ENCODE measurements at places on chromosomes 3 and 15. TPM values are rescaled to one million over a fixed set of nuclear protein-coding genes. Genes with fewer than 3 reads are reported as not detected.

- no peak overlapping the region for H3K27ac ChIP-seq
- H3K4me3 ChIP-seq = no peak overlapping the region
- no peak for DNase-seq
- peaks cover 22% of the 10 kb centered on the region for H3K4me1 ChIP-seq
Measured at GRCh38 chr15:69119683-69120395, 40.6 kb upstream of the GLCE start.

DNA sequence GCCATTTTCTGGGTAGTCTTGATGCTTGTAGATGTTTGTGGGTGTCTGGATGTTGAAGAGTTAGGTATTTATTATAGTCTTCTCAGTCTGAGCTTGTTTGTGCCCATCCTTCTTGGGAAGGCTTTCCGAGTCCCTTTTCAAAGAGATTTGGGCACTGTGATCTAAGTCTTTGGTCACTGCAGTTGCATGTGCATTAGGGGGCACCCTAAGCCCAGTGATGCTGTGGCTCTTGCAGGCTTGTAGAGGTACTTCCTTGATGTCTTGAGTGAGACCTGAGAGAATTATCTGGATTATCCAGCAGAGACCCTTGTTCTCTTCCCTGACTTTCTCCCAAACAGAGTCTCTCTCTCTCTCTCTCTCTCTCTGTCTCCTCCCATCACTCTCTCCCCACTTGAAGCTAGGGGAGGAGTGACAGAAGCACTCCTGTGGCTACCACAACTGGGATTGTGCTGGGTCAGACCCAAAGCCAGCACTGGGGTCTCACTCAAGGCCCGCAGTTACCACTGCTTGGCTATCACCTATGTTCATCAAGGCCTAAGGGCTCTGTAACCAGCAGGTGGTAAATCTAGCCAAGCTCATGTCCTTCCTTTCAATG, 68.5 kb downstream of the TMCO5A start:
- H3K27me3 ChIP-seq = no peaks in the 10 kb centered on the region
- no peaks in the 10 kb centered on the region for H3K4me1 ChIP-seq
- H3K4me3 ChIP-seq = no peak overlapping the region
- peak; percentile 89 for DNase-seq
- H3K27ac ChIP-seq = no peak overlapping the region
- H3K36me3 ChIP-seq = no peaks in the 10 kb centered on the region

- no peak overlapping the region for H3K27ac ChIP-seq
- no peak overlapping the region for H3K4me3 ChIP-seq
- H3K36me3 ChIP-seq = peaks cover 76% of the 10 kb centered on the region
- DNase-seq = no peak
- H3K27me3 ChIP-seq = no peaks in the 10 kb centered on the region
- no peaks in the 10 kb centered on the region for H3K4me1 ChIP-seq
Measured at GRCh38 chr3:31635545-31635944, 102.8 kb downstream of the STT3B start.

DNA sequence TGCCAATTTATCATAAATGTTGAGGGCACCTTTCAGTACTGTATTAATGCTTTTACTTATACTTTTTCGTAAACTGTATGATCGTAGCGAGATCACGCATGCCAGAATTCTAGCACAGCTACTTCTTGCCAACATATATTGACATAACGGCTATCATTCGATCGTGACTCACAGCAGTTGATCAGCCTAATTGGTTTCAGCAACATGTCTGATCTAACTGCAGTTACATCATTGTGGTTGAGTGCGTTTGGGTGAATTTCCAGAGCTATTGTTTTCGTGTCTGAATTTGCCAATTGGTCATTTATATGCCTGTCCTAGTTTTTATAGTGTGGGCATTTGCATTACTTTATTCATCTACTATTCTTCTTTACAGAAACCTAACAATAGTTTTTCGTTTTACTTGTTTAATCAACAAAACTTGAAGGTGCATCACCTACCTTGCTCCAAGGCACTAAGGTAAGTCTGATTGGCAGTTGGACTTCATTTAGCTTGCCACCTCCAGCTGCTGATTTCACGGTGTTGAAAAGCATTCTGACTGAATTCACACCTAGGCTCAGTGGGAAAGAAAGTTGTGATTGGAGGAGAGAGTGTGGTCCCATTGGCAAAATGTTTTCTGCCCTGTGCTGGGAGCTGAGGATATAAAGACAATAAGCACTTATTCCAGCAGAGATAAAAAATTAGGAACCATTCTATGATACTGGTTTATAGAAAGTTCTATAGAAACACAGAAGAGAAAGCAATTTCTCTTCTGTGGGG, 120.9 kb upstream of the RGMA start:
- H3K4me1 ChIP-seq = no peaks in the 10 kb centered on the region
- H3K36me3 ChIP-seq = no peaks in the 10 kb centered on the region
- H3K4me3 ChIP-seq = no peak overlapping the region

- no peaks in the 10 kb centered on the region for H3K27me3 ChIP-seq
- no peaks in the 10 kb centered on the region for H3K4me1 ChIP-seq
- DNase-seq = no peak
- no peak overlapping the region for H3K4me3 ChIP-seq
- H3K36me3 ChIP-seq = no peaks in the 10 kb centered on the region
Measured at GRCh38 chr3:166499636-166500035, 662.4 kb upstream of the BCHE start.

- peaks cover 10% of the 10 kb centered on the region for H3K4me1 ChIP-seq
- DNase-seq = peak; percentile 87
- H3K27me3 ChIP-seq = peaks cover 22% of the 10 kb centered on the region
- no peak overlapping the region for H3K27ac ChIP-seq
- peak overlapping the region; percentile 87 for H3K4me3 ChIP-seq
- no peaks in the 10 kb centered on the region for H3K36me3 ChIP-seq
Measured at GRCh38 chr15:60591496-60592370, 112.8 kb upstream of the ICE2 start.

GRCh38 chr3:176469694-176470205, 727.5 kb downstream of the TBL1XR1 start:
- H3K27ac ChIP-seq = no peak overlapping the region
- H3K27me3 ChIP-seq = no peaks in the 10 kb centered on the region
- no peaks in the 10 kb centered on the region for H3K4me1 ChIP-seq
- DNase-seq = no peak

DNA sequence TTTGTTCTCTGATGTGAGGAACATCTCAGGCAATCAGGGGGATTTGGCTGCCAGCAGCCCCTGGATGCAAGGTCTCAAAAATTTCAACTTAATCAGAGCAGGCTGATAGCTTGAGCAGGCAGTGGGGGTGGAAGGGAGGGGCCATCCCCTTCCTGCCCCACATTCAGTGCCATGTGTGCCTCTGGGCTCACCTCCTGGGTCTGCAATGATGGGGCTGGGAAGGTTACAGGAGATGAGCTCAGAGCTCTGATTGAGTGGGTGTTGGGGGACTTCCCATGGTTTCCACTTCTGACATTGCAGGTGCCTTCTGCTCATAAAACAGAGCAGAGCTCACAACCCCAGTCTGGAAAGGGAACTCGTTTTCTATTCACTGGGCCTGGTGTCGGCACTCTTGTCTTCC, 37.0 kb downstream of the PARP16 start:
- H3K4me1 ChIP-seq = peaks cover 9% of the 10 kb centered on the region
- DNase-seq = no peak
- H3K36me3 ChIP-seq = no peaks in the 10 kb centered on the region
- H3K4me3 ChIP-seq = no peak overlapping the region
- no peak overlapping the region for H3K27ac ChIP-seq

GRCh38 chr3:37765591-37766488, 95.8 kb upstream of the CTDSPL start:
- peaks cover 14% of the 10 kb centered on the region for H3K4me1 ChIP-seq
- H3K4me3 ChIP-seq = no peak overlapping the region
- no peaks in the 10 kb centered on the region for H3K27me3 ChIP-seq

DNA sequence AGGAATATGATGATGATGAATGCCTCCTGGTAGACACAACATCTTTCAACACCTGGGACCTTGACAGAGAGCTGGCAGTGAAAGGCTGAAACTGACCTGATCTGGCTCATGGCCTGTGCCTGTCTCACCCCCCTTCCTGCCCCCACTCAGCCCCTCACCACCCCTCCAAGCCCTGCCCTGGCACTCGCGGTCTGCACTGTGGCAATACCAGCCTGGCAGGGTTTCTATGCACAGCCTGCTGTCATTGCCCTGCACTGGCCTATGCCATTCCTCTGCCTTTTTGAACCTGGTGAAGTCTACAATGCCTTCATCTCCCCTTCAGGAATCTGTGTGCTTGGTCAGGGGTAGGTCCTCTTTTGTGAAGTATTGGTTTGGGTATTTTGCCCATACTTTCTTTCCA, 56.5 kb downstream of the ACAD9 start:
- H3K4me1 ChIP-seq = no peaks in the 10 kb centered on the region
- H3K27me3 ChIP-seq = peaks cover 7% of the 10 kb centered on the region
- DNase-seq = no peak

GRCh38 chr3:183481582-183481981, 53.2 kb upstream of the MCF2L2 start:
- peak; percentile 15 for DNase-seq
- no peaks in the 10 kb centered on the region for H3K27me3 ChIP-seq
- no peak overlapping the region for H3K4me3 ChIP-seq
- H3K4me1 ChIP-seq = peaks cover 16% of the 10 kb centered on the region
- H3K36me3 ChIP-seq = no peaks in the 10 kb centered on the region

IGF2BP2 gene
- total RNA-seq = 143 TPM

DNA sequence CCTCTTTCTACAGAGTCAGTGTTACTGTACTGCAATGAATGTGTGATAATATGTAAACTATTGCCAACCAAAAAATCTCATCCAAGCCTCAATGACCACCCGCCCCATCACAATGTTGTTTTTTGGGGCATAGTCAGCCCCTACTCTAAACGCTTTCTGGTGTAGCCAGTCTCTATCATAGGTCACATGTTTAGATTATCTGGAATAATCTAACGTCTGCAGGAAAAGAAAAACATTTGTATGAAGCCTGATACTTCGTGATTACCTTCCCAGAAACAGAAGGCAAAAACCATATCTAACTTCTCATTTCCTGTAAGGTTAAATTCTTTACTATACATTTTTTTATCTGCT, 1331.8 kb upstream of the GBE1 start:
- DNase-seq = no peak
- H3K4me1 ChIP-seq = no peaks in the 10 kb centered on the region
- no peaks in the 10 kb centered on the region for H3K27me3 ChIP-seq
- no peak overlapping the region for H3K4me3 ChIP-seq
- no peaks in the 10 kb centered on the region for H3K36me3 ChIP-seq
- no peak overlapping the region for H3K27ac ChIP-seq

CILP gene
- not detected for total RNA-seq

- H3K27me3 ChIP-seq = no peaks in the 10 kb centered on the region
- H3K4me1 ChIP-seq = no peaks in the 10 kb centered on the region
- no peak for DNase-seq
Measured at GRCh38 chr3:133620066-133620784, 41.5 kb downstream of the TOPBP1 start.

- no peak overlapping the region for H3K27ac ChIP-seq
- H3K27me3 ChIP-seq = peaks cover 20% of the 10 kb centered on the region
- no peak for DNase-seq
- no peak overlapping the region for H3K4me3 ChIP-seq
- H3K4me1 ChIP-seq = peaks cover 6% of the 10 kb centered on the region
- no peaks in the 10 kb centered on the region for H3K36me3 ChIP-seq
Measured at GRCh38 chr15:98120561-98120960, 160.1 kb downstream of the ARRDC4 start.

SOX2 gene
- total RNA-seq = 3.7 TPM

- H3K27ac ChIP-seq = no peak overlapping the region
- DNase-seq = peak; percentile 94
- H3K27me3 ChIP-seq = peaks cover 12% of the 10 kb centered on the region
- no peaks in the 10 kb centered on the region for H3K36me3 ChIP-seq
- peak overlapping the region; percentile 84 for H3K4me3 ChIP-seq
Measured at GRCh38 chr3:75906555-75907112, 121.3 kb upstream of the ZNF717 start.

GRCh38 chr15:31274496-31275330, 51.9 kb upstream of the KLF13 start:
- no peak overlapping the region for H3K27ac ChIP-seq
- peak; percentile 34 for DNase-seq
- H3K4me1 ChIP-seq = no peaks in the 10 kb centered on the region
- H3K27me3 ChIP-seq = no peaks in the 10 kb centered on the region
- H3K36me3 ChIP-seq = no peaks in the 10 kb centered on the region

GRCh38 chr3:139906418-139906817, 28.6 kb upstream of the CLSTN2 start:
- H3K27me3 ChIP-seq = no peaks in the 10 kb centered on the region
- H3K36me3 ChIP-seq = no peaks in the 10 kb centered on the region
- H3K27ac ChIP-seq = no peak overlapping the region

DNA sequence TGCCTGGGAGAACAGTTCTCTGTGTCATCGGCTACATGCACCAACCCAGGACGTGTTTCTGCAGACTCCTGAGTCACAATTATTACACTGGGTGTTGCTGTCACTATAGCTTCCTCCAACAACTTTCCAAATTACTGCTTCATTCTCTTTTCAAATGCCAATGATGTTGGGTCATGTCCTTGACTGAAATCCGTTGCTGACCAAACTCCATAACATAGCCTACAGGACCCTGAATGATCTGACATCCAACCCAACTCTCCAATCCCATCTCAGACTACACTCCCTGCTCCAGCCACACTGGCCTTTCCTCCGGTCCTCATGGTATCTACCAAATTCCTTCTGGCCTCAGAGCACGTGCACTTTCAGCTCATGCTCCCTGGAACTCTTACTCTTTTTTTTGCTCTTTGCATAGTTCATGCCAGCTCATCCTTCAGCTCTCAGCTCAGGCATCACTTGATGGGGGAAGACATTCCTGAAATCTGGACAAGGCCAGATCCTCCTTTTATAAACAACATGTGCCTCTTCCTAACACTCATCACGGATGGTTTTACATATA, 108.8 kb upstream of the PTPRG start:
- H3K27ac ChIP-seq = no peak overlapping the region
- no peaks in the 10 kb centered on the region for H3K36me3 ChIP-seq
- H3K27me3 ChIP-seq = peaks cover 8% of the 10 kb centered on the region
- no peaks in the 10 kb centered on the region for H3K4me1 ChIP-seq

GRCh38 chr3:13857702-13858380, 22.0 kb downstream of the WNT7A start:
- no peak overlapping the region for H3K27ac ChIP-seq
- no peaks in the 10 kb centered on the region for H3K36me3 ChIP-seq
- H3K4me1 ChIP-seq = no peaks in the 10 kb centered on the region

TICRR gene
- total RNA-seq = 22.0 TPM

- DNase-seq = no peak
- H3K4me1 ChIP-seq = peaks cover 8% of the 10 kb centered on the region
- no peak overlapping the region for H3K27ac ChIP-seq
- no peak overlapping the region for H3K4me3 ChIP-seq
Measured at GRCh38 chr3:65808824-65809223, 229.9 kb downstream of the MAGI1 start.

- H3K36me3 ChIP-seq = no peaks in the 10 kb centered on the region
- H3K4me1 ChIP-seq = no peaks in the 10 kb centered on the region
- H3K27me3 ChIP-seq = no peaks in the 10 kb centered on the region
Measured at GRCh38 chr15:81297603-81298575, 26.1 kb downstream of the STARD5 start.

PLSCR1 gene
- 250 TPM for total RNA-seq

EHHADH gene
- 73.7 TPM for total RNA-seq

KBTBD8 gene
- total RNA-seq = 6.9 TPM

GRCh38 chr15:34336231-34336990, 1.2 kb downstream of the SLC12A6 start:
- H3K27me3 ChIP-seq = no peaks in the 10 kb centered on the region
- DNase-seq = no peak
- peaks cover 2% of the 10 kb centered on the region for H3K4me1 ChIP-seq
- H3K4me3 ChIP-seq = peak overlapping the region; percentile 94

GRCh38 chr3:144369129-144369879, 397.7 kb downstream of the DIPK2A start:
- H3K4me3 ChIP-seq = no peak overlapping the region
- DNase-seq = no peak
- no peaks in the 10 kb centered on the region for H3K36me3 ChIP-seq
- peak overlapping the region; percentile 75 for H3K27ac ChIP-seq
- H3K4me1 ChIP-seq = no peaks in the 10 kb centered on the region
- H3K27me3 ChIP-seq = no peaks in the 10 kb centered on the region

ARL14 gene
- not detected for total RNA-seq

Data from endodermal cell (in vitro differentiated cells).